ENCODE measurements at places on chromosomes 6 and 20.

DNA sequence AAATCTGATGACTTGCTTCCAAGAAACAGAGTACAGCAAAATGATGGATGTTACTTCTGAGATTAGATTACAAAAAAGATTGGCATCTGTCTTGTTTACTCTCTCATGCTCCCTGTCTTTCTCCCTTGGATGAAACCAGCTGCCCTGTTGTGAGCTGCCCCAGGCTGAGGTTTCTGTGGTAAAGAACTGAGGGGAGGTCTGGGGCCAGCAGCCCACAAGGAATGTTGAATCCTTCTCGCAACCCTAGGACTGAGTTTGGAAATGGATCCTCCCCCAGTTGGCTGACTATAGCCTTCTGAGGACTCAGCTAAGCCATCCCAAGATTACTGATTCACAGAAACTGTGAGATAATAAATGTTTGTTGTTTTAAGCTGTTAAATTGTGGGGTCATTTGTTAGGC is 5.6 kb upstream of the HECA start:
- no peak for DNase-seq

GRCh38 chr20:41204304-41205265 is 67.2 kb downstream of the PLCG1 start:
- DNase-seq = no peak

DNA sequence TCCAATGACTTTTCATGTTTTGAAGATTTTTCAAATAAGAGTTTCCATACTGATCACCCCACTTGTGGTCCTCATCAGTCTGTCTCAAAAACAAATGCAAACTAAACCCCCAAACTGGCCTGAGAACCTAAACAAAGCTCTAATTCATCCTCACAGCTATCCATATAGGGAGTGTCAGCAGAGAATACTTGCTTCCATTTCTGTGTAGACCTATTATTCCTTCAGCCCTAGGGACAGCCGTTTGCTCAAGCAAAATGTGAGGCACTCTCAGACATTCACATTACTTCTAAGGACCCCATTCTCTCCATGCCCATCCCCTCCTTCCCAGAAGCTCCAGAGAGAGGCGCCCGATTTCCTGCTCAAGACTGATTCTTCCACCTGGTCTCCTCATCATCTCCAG is 24.6 kb downstream of the DNAAF9 start:
- DNase-seq = no peak

- no peak for DNase-seq
Observed at GRCh38 chr20:64217539-64218221, 37.9 kb upstream of the PCMTD2 start.

GRCh38 chr20:56223352-56223751 is 25.2 kb upstream of the MC3R start:
- no peak for DNase-seq

- DNase-seq = no peak
Observed at GRCh38 chr6:169158174-169158573, 95.5 kb downstream of the THBS2 start.

DNA sequence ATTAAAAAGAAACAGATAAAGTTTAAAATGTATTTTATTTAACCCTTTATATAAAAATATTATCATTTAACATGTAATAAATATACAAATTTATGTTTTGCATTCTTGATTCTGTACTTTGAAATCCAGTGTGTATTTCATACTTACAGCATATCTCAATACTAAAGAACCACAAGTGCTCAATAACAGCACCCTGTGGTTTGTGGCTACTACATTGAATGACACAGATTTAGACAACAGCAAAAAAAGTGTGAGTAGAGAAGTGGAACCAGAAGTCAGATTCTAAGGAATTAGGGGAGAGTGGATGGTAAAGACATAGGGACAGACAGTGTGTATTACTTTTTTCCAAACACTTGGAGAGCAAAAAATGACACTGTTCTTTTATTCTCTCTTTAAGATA is 524.5 kb downstream of the BMP2 start:
- no peak for DNase-seq

DNA sequence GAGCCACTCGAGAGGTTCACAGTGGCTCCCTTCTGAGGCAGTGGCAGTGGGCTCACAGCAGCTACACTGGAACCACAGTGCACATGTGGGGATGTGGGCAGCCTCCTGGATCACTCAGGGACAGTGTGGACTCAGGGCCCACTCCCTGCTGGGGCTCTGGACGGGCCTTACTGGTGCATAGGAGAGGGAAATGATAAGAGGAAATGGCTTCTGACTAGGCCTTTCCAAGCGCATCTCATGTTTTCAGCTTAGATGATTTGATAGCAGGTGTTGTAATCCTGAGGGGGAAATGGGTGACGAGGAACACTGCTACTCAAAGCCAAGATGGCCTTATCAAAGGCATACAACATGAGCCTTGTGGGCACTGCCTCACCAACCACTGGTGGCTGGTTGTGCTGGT is 44.0 kb downstream of the PANK2 start:
- no peak for DNase-seq

GRCh38 chr6:3841066-3841454 is 8.1 kb upstream of the FAM50B start:
- no peak for DNase-seq

DNA sequence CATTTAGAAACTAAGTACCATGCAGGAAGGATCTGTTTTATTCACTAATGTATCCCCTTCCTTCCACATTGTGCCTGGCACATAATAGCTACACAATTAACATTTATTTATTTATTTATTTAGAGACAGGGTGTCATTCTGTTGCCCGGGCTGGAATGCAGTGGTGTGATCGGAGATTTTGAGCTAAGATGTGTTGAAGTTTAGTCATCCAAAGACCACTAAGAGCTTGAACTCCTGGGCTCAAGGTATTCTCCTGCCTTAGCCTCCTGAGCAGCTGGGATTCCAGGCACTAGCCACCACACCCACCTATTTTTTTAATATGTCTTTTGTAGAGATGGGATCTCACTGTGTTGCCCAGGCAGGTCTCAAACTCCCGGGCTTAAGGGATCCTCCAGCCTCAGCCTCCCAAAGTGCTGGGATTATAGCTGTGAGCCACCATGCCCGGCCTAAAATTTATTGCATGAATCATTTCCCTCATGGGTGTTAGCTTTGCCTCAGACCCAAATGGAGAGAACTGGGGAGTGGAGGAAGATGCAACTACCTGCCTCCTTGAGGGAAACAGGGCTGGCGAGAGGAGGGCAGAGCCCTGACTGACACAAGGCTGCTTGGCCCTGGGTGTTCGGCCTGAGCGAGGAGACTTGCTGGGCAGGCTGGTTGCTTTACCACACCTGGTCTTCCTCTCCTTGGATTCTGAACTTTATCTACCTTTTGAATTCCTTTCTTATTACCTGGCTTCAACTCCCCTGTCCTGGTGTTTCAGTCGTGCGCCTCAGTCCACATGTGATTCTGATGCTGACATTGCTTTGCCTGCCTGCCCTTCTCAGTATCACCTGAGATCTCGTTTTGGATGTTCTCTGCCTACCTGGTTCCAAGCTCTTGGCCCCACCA is 1.7 kb upstream of the DYNLT1 start:
- no peak for DNase-seq

- no peak for DNase-seq
Observed at GRCh38 chr6:133266186-133266585, 25.0 kb downstream of the EYA4 start.

GRCh38 chr20:53940907-53941545 is 129.4 kb downstream of the BCAS1 start:
- DNase-seq = no peak

DNA sequence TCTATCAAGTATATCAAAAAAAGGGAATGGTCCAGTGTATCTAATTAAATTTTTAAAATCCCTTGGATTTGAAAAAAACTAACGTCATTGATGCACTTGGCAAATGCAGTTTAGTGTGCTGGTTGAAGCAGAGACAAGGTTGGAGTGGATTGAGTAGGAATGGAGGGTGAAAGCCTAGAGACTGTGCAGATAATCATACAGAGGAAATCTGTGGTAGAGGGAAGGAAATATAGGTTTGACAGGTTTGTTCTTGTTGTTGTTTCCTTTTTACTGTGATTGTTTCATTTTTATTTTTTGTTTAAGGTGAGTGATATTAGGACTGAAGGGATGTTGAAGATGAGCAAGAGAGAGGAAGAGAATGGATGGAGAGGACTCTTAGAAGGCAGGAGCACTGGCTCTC is 29.0 kb upstream of the L3MBTL3 start:
- DNase-seq = no peak

DNA sequence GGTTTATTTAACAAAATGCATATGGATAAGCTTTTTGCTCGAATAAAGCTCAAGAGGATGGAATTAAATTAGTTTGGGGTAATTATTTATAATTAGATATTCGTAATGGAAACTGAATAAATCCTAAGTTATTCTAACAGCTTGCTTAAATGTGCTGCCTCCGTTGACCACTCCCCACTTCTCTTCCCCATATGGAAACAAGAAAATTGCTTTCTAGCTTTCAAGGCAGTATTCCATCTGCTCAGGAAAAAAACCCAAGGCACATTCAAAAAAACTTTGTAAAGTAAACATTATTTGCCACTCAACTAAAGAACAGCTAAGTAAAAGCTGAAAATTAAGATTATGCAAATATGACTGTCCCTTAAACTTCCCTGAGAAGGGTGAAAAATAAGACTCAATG is 369.2 kb downstream of the HAO1 start:
- no peak for DNase-seq

DNA sequence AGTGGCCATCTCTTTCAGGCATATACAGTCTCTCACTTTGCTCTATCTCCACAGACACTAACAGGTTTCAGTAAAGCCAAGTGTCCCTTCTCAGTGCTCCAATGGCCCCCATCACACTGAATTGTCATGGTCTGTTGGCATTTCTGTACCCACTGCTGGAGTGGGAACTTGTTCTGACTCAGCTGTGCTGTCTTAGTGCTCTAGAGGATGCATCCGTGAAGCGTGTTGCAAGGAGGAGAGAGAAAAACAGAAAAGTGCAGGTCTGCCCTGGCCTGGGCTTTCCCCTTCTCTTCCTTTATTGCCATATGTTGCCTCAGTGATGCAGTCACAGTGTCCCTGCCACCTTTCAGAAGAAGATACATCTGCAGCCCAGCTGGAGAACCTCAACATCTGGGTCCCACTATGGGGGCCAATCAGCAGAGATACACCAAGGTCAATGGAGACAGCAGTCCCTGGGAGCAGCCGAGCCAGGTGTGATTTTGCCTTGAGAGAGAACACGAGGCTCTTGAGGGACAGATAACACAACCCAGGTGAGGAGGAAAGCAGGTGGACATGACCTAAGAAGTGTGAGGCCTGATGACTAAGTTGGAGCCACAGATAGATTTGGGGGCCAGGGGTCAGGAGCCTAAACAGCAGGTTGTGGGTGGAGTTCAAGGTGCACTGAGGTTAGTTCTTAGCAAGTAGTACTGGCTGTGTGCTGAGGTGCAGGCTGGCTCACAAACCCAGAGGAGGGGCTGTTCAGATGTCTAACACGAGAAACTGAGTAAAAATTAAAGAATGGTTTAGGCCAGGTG is 5.6 kb upstream of the PLCG1 start:
- DNase-seq = no peak

- no peak for DNase-seq
Observed at GRCh38 chr6:139349464-139350020, 24.9 kb downstream of the CITED2 start.

GRCh38 chr20:5400164-5400762 is 83.5 kb upstream of the PROKR2 start:
- DNase-seq = no peak

Data from NCI-H2029 treated with DMSO at 0.1 percent for 48 hours (cell line).